ENCODE measurements at places on chromosomes 3 and 15.

- DNase-seq: no peak
These were observed 18.7 kb downstream of the ATP13A3 start for GRCh38 chr3:194468086-194468485.

DNA sequence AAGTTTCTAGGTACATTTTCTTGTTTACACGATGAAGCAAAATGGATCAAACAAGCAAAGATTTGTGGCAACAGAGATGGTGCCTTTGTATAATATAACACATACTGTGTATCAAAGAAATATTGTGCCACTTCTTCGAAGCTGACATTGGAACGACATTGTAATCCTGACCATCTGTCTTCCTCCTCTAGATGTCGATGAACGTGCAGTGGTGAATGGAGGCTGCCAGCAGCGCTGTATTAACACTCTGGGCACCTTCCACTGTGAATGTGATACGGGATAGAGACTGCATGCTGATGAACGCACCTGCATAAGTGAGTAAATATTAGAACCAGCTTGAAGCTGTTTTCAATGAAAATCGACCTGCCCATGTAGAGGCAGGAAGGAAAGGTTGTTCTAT, 613.3 kb upstream of the GOLIM4 start:
- DNase-seq: no peak

- DNase-seq: no peak
These were observed 98.3 kb upstream of the ALDH1A3 start for GRCh38 chr15:100781061-100781960.

- no peak for DNase-seq
These were observed 80.6 kb downstream of the OXSM start for GRCh38 chr3:25870452-25870851.

DNA sequence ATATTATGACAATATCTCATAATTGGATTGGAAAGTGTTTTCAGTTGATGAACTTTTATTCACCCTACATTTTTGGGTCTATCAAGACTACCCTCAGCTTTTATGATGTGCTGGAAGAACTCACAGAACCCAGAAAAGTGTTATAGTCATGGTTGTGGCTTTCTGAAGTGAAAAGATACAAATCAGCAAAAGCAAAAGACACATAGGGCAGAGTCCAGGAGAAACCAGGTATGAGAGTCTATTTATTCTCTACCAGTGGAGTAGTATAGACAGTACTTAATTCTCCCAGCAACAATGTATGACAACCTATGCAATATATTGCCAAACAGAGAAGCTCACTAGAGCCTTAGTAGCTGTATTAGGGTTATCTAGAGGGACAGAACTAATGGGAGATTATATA, 280.4 kb upstream of the TTC14 start:
- DNase-seq: no peak

GRCh38 chr3:139687431-139687830, 9.7 kb upstream of the NMNAT3 start:
- no peak for DNase-seq

GRCh38 chr3:131501949-131502348, 822 bp downstream of the MRPL3 start:
- DNase-seq: no peak

- DNase-seq: no peak
These were observed 10.0 kb upstream of the CHRNB4 start for GRCh38 chr15:78651007-78651406.

DNA sequence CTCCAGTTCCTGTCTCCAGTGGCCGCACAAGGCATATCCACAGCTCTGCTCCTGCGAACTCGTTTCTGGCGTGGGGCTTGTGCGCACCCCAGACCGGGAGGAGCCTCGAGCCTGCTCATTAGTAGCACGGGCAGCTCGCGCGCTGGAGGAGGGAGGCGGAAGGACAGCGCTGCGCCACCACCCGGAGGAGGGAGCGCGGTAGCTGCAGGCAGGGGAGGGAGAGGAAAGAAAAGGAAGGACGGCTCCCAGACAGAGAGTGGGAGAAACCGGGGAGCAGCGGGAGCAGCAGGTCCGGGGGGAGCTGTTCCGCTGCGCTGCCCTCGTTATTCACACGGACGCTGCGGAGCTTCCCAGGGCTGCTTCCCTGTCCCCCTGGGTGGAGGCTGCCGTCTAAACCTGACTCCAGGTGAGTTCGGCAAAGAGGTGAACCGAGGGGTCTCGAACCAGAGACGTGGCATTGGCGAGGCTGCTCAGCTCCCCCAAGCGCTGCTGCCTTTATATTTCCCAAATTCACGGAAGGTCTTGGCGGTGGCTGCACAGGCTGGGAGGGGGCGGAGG, 121.3 kb upstream of the ZNF717 start:
- peak; percentile 48 for DNase-seq

GRCh38 chr15:74598126-74598842, 17.4 kb upstream of the CLK3 start:
- DNase-seq: peak; percentile 90

DNA sequence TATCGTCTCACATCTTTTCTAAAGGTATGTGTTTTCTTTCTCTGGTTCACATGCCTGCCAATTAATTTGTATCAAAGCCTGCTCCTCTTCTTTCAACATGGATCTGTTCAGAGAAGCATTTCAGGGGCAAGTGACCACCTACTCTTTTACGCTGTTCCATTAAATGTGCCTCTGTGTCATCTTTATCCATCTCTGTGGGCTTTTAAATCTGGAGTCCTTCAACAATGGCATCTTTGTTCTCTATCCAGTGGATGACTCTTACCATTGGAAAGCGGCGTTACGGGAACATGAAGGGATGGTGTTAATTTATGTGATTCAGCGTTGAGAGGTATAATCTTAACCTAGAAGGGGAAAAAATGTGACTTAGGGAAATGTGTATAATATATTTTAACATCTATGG, 92.7 kb upstream of the CFAP20DC start:
- DNase-seq: no peak

- peak; percentile 37 for DNase-seq
These were observed 4.8 kb downstream of the UBE2E1 start for GRCh38 chr3:23810343-23811184.

DNA sequence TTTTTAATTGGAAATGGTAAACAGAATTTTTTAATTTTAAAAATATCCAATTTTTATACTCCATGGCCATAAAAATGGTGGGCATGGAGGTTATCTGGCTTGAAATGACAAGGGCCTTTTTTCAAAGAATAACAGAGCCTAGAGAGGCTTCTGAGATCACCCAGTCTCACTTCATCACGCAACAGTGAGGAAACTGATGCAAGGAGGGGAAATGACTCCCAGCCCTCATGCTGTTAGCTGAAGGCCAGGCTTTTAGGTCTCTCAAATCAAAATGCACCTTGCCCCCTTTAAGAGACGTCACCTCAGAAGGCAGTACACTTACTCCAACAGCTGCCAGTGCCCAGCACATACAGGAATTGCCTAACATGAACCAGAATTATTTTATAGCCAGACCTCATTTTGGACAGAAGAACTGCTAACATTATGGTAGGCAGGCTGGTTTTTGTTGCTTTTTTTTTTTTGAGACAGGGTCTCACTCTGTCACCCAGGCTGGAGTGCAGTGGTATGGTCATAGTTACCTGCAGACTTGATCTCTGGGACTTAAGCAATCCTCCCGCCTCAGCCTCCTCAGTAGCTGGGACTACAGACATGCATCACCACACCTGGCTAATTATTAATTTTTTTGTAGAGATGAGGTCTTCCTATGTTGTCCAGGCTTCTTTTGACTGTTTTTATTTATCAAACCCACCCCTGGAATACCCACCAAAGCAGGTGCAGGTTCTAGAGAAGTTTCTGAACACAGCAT, 9.1 kb downstream of the RAB43 start:
- DNase-seq: no peak

DNA sequence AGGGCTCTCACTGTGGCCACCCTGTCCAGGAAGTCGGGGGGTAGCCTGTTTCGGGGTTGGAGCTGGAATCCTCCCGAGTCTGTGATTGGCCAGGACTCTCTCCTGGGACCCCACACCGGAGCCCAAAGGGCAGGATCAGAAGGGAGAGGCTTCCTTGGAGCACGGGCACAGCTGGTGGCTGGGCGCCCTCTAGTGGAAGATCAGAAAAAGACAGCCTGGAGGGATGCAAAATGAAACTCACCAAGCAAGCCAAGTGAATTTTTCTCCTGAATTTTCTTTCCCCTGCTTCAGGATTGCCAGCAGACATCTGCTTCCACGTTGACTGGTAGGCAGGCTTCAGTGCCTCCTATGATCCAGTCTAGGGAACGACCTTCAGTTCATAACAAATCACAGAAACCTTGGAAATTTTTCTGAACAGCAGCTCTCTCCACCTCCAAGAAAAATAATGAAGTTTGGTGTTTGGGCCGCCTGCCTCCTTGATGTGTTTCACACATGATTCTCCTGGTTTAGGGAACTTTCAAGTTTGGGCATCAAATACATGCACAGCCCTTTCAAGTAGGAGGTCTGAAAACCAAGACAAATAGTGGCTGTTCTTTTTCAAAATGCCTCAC, 224.6 kb downstream of the VPS13C start:
- DNase-seq: peak; percentile 69

DNA sequence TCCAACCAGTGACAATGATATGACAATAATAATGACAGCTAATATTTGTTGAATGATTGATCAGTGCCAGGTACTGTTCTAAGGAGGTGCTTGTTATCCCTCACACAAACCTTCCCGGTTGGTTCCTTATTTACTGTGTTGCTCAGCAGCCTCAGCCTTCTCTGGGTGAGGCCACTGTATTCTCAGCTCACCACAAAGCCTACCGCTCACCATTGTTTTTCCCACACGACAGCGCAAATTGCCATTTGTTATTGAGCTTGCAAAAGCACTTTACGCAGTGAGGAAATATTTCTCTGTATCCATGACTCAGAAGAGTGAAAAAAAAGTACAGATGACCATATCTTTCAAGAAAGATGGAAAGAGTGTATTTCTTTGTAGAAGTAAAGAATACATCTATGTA, 49.5 kb upstream of the PDZRN3 start:
- DNase-seq: no peak

All from hindlimb muscle (tissue), 1 donor.